ENCODE measurements at places on chromosomes 3 and 15. TPM values are rescaled to one million over a fixed set of nuclear protein-coding genes. Genes with fewer than 3 reads are reported as not detected.

Gene FANCD2OS
- not detected for total RNA-seq

- no peak for DNase-seq
- H3K4me3 ChIP-seq = no peak overlapping the region
- H3K4me1 ChIP-seq = no peaks in the 10 kb centered on the region
- H3K36me3 ChIP-seq = no peaks in the 10 kb centered on the region
- H3K27ac ChIP-seq = no peak overlapping the region
These were observed 683.5 kb downstream of the NTRK3 start for GRCh38 chr15:87573039-87573438.

Gene OR5K1
- total RNA-seq = not detected

Gene ABI3BP
- total RNA-seq = not detected

DNA sequence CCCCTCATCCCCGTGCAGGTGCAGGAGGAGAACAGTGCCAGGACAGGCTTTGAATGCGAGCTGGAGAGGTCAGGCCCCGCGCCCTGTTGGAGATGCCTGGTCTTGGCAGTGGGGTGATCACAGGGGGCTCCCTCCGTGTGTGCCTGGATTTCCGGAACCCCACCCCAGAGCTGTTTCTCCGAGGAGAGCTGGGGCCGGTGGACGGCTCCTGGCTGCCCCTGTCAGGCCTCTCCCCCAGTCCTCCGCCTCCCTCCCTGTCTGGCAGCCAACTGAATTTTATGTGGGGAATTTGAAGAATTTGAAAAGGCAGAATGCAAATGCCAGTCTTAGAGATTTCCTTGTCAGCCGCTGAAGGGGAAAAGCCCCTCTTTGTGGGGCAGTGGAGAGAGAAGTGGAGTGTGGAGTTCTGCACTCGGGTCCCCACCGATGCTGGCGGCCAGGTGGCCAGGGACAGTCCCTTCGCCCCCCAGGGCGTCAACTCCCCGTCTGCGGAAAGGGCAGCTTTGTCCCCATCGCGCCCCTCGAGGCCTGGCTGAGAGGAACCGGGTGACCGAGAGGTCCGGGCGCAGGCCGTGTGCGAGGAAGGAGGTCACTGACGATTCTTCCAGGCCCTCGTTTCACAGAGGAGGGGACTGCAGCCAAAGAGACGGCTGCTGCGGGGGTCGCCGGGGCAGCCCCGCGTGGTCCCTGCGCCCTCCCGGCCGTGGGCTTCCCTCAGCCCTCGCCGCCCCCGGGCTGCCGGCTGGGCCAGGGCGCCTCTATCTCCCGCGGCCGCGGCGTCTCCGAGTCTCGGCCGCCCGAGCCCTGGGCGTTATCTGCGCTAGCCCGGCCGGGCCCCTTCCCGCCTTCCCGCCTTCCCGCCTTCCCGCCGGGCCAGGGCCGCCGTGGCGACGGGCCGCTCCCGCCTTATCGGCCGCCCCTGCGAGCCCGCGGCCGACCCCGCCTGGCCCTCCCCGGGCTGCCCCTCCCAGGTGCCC lies 56.0 kb upstream of the LCTL start:
- H3K36me3 ChIP-seq = no peaks in the 10 kb centered on the region
- H3K27me3 ChIP-seq = no peaks in the 10 kb centered on the region
- no peak overlapping the region for H3K27ac ChIP-seq
- H3K4me3 ChIP-seq = no peak overlapping the region

DNA sequence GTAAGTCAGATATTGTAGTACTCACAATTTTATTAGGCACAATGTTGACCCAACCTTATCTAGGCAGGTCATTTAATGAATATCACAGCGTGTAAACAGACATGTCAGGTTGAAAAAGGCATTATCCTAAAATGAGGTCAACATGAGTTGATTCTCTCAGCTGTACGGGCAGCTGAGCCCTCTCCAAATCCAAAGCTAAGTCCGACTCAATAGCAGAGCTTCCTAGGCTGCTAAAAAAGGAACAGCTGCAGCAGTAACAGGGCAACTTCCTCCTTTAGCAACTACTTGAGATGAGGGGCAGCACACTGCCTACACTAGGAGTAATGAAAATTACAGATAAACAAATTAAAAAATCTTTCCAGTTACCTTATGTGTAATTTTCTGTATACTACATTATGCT lies 189.2 kb downstream of the CADM2 start:
- no peak overlapping the region for H3K4me3 ChIP-seq
- DNase-seq = no peak
- H3K36me3 ChIP-seq = no peaks in the 10 kb centered on the region

DNA sequence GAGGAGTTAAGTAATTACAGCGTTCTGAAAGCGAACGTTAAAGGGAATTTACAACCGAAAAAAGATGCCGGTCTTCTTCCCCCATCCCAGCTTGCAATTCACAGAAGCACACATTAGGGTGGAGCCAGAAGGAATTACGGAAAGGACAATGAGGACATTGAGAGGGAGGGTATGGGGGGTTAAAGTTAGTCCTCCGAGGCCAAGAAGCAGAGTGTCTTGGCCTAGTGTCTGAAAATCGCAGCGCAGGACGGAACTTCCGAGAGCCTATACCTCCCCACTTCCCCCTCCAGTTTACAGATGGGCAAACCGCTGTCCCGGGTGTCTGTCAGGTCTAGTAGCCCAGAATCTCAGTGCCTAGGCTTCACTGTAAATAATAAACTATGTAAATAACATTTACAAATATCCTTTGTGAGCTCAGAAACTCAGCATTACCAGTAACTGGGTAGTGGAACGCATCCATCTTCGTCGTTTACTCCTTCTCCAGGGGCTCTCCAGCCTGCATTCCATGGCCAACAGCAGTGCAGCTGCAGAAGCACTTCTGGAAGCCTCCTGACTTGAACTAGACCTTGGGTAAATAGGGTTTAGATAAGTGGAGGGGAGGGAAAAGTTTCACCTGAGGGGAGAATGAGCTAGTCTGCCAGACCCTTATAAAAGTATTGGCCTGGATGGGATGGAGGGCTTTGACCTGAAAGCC lies 922 bp downstream of the ADPRH start:
- DNase-seq = peak; percentile 77
- no peaks in the 10 kb centered on the region for H3K36me3 ChIP-seq
- peak overlapping the region; percentile 61 for H3K4me3 ChIP-seq

Gene NOX5
- total RNA-seq = not detected

Gene ITIH1
- not detected for total RNA-seq

Gene WDR48
- 23.7 TPM for total RNA-seq

DNA sequence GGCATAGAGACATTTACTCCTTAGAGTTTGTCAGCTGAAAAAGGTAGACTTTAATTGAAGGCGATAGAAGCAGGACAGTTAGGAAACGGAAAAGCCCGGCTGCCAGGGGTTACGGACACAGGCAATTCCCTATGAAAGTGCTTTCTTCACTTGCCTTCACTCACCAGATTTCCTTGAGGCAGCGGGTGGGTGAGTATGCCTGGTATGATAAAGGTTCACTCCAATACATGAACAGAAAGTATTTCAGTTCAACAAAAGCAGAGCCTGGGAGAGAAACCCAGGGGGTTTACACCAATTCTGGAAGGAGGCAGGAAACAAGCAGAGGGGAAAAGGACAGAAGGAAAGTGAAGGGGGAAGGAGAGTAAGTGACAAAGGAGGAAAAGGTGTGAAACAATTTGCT lies 53.9 kb downstream of the QTRT2 start:
- no peaks in the 10 kb centered on the region for H3K36me3 ChIP-seq
- DNase-seq = peak; percentile 9
- H3K27me3 ChIP-seq = no peaks in the 10 kb centered on the region
- 0 out of 2 replicates have a peak overlapping the region, but pooled peaks have one; percentile 2 for H3K4me3 ChIP-seq
- peaks cover 15% of the 10 kb centered on the region for H3K4me1 ChIP-seq

DNA sequence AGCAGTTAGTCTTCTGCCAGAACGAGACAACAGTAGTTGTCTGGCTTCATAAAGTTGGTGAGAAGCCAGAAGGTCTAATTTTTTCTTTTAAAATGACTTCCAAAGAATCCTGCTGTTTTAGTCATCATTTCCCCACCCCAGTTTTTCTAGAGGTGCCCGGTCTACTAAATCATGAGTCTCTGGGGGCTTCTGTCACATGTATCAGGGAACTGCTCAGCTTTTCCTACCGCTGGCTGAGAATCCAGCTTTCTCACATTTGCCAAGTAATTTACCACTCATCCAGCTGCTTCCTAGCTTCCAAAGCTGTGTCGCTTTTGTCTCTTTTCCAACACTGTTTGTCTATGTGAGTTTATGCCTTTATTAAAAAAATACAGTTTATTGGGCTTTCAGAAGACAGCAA lies 183.3 kb downstream of the NSUN3 start:
- no peak overlapping the region for H3K4me3 ChIP-seq
- H3K27ac ChIP-seq = no peak overlapping the region
- H3K27me3 ChIP-seq = no peaks in the 10 kb centered on the region
- H3K36me3 ChIP-seq = no peaks in the 10 kb centered on the region
- H3K4me1 ChIP-seq = no peaks in the 10 kb centered on the region

- H3K36me3 ChIP-seq = peaks cover 8% of the 10 kb centered on the region
- no peak for DNase-seq
- peak overlapping the region; percentile 29 for H3K27ac ChIP-seq
- peaks cover 67% of the 10 kb centered on the region for H3K4me1 ChIP-seq
- no peaks in the 10 kb centered on the region for H3K27me3 ChIP-seq
These were observed 10.5 kb downstream of the DCUN1D1 start for GRCh38 chr3:182969853-182970252.

Gene LSAMP
- not detected for total RNA-seq

- no peaks in the 10 kb centered on the region for H3K27me3 ChIP-seq
- no peaks in the 10 kb centered on the region for H3K36me3 ChIP-seq
- no peaks in the 10 kb centered on the region for H3K4me1 ChIP-seq
- H3K4me3 ChIP-seq = no peak overlapping the region
These were observed 70.3 kb upstream of the ARL8B start for GRCh38 chr3:5051772-5052171.

DNA sequence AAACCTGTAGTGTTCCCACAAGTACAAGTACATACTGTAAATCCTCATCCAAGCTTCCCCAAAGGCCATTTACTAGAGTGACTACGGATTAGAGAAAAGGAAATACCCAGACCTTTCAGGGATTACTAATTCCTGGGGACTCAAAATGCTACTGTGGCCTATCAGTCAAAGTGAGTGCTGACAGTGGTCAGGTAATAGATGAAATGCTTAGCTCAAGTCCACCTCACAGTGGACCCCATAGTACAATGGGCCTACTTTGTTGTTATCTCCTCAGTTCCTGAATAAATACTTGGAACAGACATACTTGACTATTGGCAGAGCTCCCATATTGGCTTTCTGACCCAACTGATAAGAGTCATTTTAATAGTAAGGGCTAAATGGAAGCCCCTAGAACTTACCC lies 61.6 kb downstream of the MAP4 start:
- H3K27ac ChIP-seq = no peak overlapping the region
- H3K27me3 ChIP-seq = no peaks in the 10 kb centered on the region
- no peak for DNase-seq
- no peak overlapping the region for H3K4me3 ChIP-seq

DNA sequence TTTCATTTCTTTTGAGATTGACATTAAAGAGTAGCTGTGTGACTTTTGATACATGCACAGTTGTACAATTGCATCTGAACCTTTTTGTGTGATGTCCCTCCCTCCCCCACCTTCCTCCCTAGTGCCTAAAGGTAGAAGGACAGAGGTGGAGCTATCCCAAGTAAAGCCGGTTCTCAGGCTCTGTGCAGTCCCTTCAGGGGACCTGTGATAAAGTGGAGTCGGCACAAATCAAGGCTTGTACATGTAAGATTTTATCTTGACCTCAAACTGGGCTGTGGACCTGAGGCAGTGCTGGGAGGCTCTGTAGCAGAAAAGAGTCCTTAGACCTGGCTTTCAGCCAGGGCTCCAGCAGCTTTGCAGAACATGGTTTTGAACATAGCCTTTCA lies 55.5 kb upstream of the CMTM7 start:
- no peaks in the 10 kb centered on the region for H3K36me3 ChIP-seq
- H3K4me1 ChIP-seq = peaks cover 10% of the 10 kb centered on the region
- DNase-seq = no peak
- H3K27ac ChIP-seq = no peak overlapping the region
- H3K27me3 ChIP-seq = no peaks in the 10 kb centered on the region
- H3K4me3 ChIP-seq = no peak overlapping the region

Gene IP6K2
- total RNA-seq = 104 TPM

- no peak for DNase-seq
- peaks cover 7% of the 10 kb centered on the region for H3K4me1 ChIP-seq
- no peak overlapping the region for H3K4me3 ChIP-seq
- no peaks in the 10 kb centered on the region for H3K36me3 ChIP-seq
These were observed 65.3 kb downstream of the ADAM10 start for GRCh38 chr15:58684036-58684710.

DNA sequence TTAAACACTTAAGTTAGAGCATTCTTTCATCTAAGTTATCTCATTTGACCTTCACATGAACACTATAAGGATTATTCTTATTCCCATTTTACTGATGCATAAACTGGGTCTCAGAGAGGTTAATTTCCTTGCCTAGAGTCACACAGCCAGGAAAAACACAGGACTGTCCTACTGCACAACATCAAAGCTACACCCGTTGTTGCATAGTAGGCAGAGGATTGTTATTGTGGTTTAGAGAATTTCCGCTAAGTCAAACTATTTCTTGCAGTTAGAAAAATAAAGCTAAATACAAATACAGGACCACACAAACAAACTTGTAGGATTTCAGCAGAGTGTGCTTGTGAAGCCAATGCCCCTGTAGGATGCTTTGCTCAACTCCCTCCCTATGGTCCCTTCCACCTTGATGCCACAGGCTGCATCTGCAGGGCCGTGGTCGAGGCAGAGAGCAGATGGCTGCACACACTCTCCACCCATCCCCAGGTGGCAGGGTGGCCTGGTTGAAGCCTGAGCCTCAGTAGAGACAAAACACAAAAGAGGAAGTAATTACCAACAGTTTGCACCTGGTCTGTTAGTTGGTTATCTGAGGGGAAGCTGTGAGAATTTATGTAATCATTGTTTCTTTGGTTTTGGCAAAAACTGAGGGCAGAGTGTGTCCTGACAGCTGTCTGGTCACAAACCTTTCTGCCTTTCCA lies 41.1 kb upstream of the SKOR1 start:
- H3K27me3 ChIP-seq = no peaks in the 10 kb centered on the region
- peak overlapping the region; percentile 10 for H3K4me3 ChIP-seq
- H3K4me1 ChIP-seq = peaks cover 50% of the 10 kb centered on the region
- no peaks in the 10 kb centered on the region for H3K36me3 ChIP-seq

- no peak for DNase-seq
- H3K27ac ChIP-seq = no peak overlapping the region
- H3K27me3 ChIP-seq = no peaks in the 10 kb centered on the region
- H3K4me3 ChIP-seq = no peak overlapping the region
- H3K36me3 ChIP-seq = no peaks in the 10 kb centered on the region
These were observed 8.5 kb upstream of the DAG1 start for GRCh38 chr3:49461443-49462171.

DNA sequence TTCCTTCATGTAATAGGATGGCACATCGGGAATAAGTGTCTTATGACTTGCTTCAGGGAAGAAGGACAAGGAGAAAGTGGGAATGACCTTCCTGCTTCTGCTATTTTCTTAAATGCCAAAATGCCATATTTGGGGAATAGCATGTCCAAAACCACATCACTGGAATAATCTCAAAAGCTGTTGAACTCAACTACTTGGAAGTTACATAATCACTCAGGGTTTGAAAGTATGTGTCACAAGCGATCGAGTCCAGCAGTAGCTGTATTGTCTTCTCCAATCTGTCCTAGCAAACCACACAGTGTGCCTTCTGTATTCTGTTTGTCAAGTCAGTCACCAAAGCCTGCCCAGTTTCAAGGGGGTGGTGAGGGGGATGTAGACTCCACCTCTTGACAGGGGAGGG lies 58.3 kb upstream of the GADL1 start:
- no peaks in the 10 kb centered on the region for H3K4me1 ChIP-seq
- H3K27ac ChIP-seq = no peak overlapping the region
- no peaks in the 10 kb centered on the region for H3K36me3 ChIP-seq

GRCh38 chr3:133441867-133442270 lies 42.0 kb downstream of the BFSP2 start:
- no peaks in the 10 kb centered on the region for H3K36me3 ChIP-seq
- no peak overlapping the region for H3K4me3 ChIP-seq
- peak overlapping the region; percentile 98 for H3K27ac ChIP-seq

GRCh38 chr15:84400017-84400740 lies 164.6 kb downstream of the GOLGA6L4 start:
- H3K27me3 ChIP-seq = no peaks in the 10 kb centered on the region
- no peak overlapping the region for H3K27ac ChIP-seq
- no peaks in the 10 kb centered on the region for H3K36me3 ChIP-seq
- no peak overlapping the region for H3K4me3 ChIP-seq
- DNase-seq = no peak

All from Karpas-422 (cell line).